ENCODE measurements at places on chromosomes 3 and 15. TPM values are rescaled to one million over a fixed set of nuclear protein-coding genes. Genes with fewer than 3 reads are reported as not detected.

- DNase-seq: no peak
Measured at GRCh38 chr15:70463453-70463834, 299.9 kb downstream of the UACA start.

The SCAMP5 gene
- 2.3 TPM for total RNA-seq

- no peak for DNase-seq
Measured at GRCh38 chr3:34948517-34948916, 690.8 kb upstream of the ARPP21 start.

DNA sequence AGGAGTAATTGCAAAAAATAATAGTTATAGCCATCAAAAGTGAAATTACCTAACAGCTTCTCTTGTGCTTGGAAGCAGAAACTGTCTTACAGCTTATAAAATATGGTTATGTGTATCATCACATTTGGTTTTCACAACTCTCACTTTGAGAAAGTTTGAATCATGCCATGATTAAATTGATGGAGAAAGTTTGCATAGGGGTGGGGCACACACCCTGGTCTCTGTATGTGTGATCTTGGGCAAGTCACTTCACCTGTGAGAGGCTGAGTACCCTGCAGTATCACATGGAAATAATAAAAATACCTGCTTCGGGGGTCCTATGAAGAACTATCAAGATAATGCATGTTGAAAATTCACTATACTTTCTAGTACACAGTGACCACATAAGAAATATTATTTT, 471.4 kb downstream of the RAP2B start:
- no peak for DNase-seq

The CCDC39 gene
- 0.05 TPM for total RNA-seq

DNA sequence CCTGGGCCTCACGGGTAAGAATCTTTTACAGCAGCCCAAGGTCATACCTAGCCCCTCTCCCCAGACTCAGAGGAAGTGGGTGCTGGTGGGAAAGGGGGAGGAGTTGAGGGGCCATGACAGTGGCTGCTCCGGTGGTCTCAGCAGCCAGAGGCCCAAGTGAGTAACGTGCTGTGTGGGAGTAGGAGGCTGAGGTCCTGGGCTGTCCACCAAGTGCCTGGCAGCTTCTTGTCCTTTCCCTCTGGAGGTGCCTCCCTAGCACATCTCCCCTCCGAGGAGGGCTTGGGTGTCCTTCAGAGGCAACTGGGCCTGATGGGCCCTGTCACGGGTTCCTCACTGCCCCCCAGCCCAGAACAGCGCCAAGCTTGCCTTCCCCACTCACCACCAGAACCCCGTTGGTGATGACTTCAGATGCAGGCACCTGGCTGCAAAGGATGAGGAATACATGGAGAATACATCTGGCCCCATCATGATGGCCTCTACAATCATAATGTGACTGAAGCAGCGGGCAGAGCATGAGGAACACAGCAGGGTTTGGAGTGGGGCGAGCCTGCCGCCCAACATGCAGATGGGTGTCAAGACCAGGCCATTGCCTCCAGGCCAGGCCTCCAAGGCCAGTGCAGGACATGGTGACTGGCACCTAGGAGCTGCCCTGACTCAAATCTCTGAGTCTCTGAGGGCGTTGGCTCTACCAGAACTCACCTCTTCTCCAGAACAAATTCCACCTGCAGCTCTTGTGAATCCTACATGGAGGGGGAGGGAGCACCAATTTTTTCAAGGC, 3.3 kb downstream of the PLA2G4F start:
- DNase-seq: no peak

The AVEN gene
- total RNA-seq: 14.2 TPM

The ANKRD34C gene
- under 0.01 TPM for total RNA-seq

DNA sequence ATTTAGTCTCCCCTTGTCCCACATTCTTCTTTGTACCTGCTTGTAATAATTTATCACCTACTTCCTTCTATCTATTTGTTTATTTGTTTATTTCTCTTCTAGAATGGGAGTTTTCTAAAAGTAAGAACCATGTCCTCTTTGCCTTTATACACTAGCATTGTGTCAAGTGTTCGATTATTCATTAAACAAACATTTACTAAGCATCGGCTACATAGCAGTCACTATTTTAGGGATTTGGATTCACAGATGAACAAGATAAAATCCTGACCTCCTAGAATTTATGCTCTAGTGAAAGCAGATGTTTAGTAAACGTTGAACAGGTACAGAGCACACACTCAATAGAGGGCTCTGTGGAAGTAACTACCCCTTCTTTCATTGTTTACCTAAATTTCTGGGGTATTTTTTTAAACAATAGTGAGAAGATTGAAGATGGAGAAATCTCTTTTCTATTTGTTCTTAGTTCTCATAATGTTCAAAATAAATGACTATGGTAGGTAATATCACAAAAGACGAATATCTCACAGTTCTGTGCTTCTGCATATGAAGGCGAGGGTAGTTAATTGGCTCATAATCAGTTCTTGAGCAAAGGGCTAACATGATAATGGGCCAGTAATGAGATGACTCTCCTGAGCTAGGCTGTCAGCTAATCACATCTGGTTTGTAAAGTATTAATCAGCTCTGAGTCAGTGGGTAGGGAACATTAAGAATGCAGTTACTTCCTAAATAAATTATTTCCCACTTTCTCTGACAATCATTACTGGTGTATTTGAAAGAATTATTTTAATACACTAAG, 111.9 kb downstream of the SLC9A9 start:
- DNase-seq: no peak

- DNase-seq: no peak
Measured at GRCh38 chr3:47404955-47405790, 24.4 kb downstream of the PTPN23 start.

Data from thymus (tissue), 14 donors.